ENCODE measurements at places on chromosomes 4 and X.
A peak's percentile ranks its signal among the peaks of the same experiment; 100 is the strongest.

DNA sequence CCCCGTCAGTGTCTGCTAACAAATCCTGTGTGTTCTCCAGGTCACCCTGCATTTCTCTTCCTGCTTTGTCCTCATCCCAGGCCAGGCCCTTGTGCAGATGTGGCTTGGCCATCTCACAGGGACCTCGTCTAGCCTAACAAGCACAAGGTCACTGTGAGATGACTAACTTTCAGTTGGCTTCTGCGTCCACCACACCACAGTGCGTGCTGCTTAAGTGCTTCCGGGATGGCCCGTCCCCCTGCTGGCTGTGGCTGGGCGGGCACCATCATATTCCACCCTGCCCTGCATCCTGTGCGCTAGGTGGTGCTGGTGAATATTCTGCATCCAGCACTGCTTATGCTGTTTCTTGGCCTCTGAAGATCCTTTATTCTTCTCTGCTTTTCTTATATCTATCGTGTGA, 33.8 kb downstream of the RBBP7 start:
- no peak for DNase-seq

DNA sequence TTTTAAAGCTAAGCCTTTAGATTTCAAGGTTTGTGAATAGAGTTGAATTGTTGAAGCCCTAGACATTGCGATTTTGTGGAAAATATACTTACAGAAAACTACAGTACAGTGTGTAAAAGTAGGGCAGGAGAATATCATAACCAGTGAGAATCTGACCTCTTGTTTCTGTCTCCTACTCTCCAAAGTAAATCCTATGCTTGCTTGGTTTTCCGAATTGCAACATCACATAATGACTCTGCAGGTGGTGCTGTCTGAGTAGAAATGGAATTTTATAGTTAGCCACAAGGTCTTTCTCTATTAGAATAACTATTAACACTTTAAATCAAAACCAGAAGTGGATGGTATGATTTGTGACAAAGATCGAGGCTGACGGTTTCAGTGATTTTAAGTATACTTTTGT, 505.6 kb downstream of the RAPGEF2 start:
- peak; percentile 2 for DNase-seq

GRCh38 chr4:187127456-187127855, 403.8 kb upstream of the FAT1 start:
- DNase-seq, result no peak

DNA sequence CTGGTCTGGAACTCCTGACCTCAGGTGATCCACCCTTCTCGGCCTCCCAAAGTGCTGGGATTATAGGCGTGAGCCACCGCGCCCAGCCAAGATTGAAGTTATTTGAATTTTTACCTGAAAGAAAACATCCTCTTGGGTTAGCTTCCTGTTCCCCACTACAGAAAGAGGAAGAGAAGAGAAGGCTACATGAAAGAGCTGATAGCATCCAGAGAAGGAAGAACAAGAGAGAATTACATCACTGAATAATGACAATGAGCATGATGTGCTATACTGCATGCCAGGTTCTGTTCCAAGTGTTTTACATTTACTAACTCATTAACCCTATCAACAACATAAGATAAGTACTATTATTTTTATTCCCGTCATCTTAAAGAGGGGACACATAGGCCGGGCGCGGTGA, 11.5 kb upstream of the TBC1D1 start:
- DNase-seq, result no peak

DNA sequence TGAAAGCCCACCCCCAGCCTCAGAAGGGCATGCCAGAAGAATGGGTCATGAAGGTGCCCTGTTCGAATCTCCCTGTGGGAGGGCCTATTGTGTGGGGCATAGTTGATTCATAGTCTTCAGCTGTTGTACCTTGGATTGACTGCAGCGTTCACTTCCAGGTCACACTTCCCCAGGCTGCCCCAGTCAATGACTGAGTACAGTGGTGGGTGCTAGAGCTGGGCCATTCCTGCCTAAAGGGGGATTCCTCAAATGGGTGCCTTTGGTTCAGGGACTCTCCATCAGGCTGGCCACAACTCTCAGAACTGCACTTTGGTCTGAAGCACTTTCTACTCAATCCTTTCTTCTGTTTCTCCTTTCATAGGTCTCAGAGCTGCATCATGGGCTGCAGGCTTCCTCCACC, 35.0 kb upstream of the RASGEF1B start:
- no peak for DNase-seq

DNA sequence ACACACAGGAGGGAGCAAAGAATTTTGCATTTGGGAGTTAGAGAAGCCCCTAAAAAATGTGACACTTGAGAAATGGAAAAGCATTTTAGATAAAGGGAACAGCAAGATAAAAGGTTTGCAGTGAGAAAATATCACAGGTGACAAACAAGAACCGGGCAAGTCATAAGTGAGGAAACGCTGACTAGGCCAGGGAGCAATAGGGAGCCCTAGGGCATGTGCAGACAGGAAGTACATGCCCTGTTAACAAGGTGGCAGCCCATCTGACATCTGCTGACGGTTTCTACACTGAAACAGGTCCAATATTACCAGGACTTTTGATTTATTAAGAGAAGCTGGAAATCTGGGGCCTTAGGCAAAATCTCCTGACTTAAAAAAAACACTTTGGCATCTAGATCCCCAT, 4.0 kb upstream of the IL13RA1 start:
- no peak for DNase-seq

DNA sequence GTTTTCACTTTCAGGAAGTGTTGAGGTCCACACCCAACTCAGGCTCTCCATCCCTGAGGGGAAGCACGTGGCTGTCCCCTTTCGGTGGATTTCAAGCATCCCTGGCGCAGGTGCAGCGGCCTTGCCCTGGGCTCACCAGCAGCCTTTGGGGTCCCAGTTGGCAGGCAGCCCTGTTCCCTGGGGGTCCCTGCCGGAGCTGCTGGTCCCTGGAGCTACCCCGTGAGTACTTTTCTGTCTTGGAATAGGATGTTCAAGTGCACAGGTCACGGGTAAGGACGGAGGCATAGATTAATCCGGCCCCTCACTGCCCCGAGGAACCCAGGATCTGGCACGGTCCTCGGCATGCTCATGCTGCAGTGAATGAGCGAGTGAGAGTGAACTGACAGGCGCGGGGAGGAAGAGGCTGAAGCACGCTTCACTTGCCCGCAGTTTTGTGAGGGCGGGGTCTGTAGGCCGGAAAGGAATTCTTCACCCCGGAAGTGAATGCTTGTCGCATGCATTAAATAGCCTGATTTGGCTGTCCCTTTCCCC, 117.2 kb upstream of the FAT1 start:
- no peak for DNase-seq

DNA sequence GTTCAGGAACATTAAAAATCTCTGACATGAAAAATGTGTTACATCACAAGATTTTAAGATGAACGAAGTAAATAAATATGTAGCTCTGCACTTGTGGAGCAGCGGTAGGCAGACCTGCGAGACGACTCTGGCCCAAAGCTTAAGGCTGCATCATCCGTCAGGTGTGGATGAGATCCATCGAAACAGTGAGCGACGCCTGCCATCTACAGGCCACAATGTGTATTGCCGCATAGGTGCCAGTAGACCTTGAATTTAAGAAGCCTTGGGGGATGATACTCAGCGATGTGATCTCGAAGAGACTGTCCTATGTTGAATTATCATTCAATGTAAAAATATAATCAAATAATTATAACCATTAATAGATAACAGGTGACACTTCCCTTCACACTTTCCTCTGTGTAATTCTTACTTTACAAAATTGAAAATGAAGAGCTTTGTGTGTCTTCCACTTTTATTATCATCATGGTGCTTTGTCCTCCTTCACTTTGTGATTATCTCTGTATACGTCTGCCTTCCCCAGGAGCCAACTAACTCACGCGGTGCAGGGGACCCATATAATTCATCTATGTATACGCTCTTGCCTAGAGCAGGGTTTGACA, 851.0 kb downstream of the RAB28 start:
- peak; percentile 33 for DNase-seq

DNA sequence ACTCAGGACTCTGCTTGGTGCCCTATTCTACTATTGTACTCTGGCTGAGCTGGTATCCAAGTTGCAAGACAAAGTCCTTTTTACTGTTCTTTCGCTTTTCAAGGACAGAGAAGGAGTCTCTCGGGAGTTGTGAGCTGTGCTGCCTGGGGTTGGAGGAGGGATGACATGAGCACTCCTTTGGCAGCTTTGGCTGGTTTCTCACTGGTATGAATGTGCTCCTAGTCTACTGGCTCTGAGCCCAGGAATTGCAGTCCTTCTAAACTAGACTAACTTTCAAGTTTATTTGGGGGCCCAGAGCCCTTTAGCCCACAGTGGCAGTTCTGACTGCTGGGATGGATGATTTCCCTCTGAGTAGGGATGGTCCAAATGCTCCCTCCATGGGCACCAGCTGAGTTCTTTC, 997.1 kb downstream of the RAB28 start:
- DNase-seq, result no peak

DNA sequence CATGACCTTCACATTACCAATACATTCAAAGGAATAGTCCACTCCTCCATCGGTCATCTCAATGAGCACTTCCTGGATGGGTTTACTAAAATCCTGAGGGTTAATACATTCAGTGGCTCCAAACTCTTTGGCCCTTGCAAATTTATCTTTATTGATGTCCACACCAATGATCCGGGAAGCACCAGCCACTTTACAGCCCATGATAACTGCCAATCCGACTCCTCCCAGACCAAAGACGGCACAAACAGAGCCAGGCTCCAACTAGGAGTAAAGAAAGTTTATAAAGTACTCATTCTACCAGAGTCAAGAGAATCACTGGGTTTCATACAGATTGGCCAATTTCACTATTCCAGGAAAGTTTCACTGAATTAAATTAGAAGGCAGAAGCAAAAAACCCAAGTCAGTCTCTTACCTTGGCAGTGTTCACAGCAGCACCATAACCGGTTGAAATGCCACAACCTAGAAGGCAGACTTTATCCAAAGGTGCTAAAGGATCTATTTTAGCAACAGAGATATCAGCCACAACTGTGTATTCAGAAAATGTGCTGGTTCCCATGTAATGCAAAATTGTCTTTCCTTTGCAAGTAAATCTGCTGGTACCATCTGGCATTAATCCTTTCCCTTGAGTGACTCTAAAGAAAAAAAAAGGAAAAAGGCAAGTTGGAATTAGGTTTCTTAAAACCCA, 12.2 kb downstream of the ADH5 start:
- no peak for DNase-seq

DNA sequence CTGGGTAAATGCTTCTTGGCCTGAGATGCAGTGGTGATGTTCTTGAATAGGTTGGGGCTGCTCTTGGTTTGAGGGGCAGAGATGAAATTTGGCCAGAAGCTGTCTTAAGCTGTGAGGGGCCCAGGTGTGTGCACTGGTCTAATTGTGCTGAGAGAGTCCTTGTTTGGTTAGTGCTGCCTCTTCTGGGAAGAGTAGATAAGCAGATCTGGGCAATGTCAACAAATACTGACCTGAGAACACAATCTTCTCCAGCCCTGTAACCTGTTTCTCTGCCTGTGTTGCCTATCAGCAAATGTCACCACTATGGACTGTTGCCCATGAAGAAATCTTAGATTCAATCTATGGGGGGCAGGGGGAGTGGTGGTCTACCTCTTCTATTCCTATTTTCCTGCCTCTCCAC, 17.2 kb upstream of the USP27X start:
- DNase-seq, result no peak

GRCh38 chr4:94559351-94559806, 107.6 kb downstream of the PDLIM5 start:
- DNase-seq, result peak; percentile 55

DNA sequence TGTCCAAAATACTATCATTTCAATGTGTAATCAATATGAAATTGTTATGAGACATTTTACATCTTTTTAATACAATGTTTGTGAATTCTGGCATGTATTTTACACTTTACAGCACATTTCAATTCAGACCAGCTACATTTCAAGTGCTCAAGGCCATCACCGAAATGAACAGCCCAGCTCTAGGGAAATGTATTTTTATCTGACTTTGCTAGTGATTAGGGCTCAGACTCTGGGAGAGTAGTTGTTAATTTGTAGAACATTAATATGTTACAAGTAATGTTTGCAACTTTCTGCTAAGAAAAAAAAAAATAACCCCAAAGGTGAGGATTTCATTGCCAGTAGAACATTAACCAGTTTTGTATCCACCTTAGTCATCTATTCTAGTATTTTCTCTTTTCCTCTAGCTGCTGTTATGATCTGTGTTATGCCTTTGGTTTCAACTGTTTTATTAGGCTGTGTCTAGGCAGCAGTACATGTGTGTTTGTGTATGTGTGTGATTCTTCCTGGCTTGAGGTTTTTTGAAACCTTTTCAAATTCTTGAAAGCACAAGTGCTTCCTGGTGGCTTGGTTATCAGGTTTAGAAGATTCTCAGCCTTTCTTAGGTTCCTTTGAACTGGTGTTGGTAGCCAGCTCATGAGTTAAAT, 125.9 kb downstream of the NSUN7 start:
- DNase-seq, result no peak

DNA sequence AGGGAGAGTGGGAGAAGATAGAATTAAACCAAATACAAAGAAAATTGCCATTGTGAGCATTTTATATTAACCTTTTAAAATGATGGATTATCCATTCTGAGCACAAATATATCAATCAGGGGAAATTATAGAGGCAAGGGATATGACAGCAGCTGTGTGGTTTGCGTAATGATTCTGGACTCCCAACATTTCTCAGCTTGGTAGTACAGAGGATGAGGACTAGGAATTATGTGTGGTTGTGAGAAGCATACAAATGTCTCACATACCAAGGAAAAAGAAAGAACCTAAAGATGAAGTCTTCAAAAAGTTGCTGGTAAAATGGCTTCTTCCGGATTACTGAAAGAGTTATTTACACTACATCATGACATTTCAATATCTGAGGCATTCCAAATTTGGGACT, 674.6 kb upstream of the NR3C2 start:
- peak; percentile 24 for DNase-seq

DNA sequence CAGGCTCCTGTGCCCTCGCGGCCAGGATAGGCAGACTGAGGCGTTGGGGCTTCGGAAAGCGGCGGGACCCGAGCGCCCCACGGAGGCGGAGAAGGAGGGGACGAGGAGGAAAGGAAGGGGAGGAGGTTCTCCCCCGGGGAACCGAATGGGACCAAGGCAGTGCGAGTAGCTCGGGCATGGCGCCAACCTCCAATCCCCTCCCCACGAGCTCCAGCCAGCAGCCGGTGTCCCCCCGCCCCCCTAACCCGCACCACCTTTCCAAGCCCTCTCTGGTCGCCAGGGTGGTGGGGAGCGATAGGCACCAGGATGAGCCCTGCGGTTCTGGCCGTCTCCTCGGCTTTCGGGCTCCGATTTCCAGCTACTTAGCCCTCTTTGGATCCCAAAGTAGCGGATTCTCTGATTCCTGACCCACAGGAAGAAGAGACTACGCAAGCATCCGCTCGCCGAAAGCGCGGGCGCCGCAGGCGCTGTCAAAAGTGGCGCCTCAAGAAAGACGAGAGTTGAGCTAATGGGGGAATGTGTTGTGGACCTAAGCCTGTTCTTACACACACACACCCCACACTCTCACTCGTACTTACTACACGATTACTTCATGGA, 15.2 kb upstream of the ZIC3 start:
- DNase-seq, result no peak

- DNase-seq, result no peak
Observed at GRCh38 chrX:152895121-152895520, 2.7 kb upstream of the ZNF185 start.

GRCh38 chr4:144611850-144612249, 34.1 kb upstream of the HHIP start:
- no peak for DNase-seq
